ENCODE measurements at places on chromosomes 6 and 20. TPM values are rescaled to one million over a fixed set of nuclear protein-coding genes. Genes with fewer than 3 reads are reported as not detected.
A peak's percentile ranks its signal among the peaks of the same experiment; 100 is the strongest.

DNA sequence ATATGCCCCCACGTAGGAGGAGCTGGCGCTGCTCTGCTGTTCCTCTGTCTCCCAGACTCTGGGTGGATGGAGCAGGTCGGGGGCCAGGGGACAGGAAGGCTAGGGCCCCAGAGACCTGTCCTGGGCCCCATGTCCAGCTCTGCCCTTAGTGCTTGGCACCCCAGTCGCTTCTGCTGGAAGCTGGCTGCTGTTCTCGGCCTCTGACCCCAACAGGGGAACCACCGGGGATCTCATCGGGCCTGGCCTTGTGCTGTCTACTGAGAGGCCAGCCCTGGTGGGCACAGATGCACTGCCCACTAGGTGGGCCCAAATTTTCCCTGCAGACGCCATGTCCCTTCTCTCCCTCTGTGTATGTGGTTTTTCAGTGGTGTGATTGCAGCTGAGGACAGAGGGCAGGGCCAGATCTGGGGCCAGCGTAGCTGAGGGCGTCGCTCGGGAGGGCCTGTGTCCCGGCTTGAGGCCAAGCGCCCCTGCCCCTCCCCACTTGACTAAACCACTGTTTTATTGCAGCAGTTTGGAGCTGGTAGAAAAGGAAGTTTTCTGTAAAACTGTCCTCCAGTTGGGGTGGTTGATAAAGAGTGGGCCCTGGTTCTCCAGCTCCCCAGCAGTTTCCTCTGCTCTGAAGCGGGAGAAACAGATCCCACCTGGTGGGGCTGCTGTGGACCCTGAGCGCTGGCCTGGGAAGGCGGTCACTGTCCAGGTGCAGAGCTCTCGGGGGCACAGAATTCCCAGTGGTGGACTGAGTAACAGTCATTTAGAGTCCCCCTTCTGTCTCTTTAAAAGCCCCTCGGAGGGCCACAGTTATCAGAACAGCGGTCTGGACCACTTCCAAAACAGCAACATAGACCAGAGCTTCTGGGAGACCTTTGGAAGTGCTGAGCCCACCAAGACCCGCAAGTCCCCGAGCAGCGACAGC is 5.9 kb upstream of the COL20A1 start:
- H3K4me1 ChIP-seq: peaks cover 2% of the 10 kb centered on the region
- H3K36me3 ChIP-seq: no peaks in the 10 kb centered on the region
- DNase-seq: no peak
- no peak overlapping the region for H3K27ac ChIP-seq

DNA sequence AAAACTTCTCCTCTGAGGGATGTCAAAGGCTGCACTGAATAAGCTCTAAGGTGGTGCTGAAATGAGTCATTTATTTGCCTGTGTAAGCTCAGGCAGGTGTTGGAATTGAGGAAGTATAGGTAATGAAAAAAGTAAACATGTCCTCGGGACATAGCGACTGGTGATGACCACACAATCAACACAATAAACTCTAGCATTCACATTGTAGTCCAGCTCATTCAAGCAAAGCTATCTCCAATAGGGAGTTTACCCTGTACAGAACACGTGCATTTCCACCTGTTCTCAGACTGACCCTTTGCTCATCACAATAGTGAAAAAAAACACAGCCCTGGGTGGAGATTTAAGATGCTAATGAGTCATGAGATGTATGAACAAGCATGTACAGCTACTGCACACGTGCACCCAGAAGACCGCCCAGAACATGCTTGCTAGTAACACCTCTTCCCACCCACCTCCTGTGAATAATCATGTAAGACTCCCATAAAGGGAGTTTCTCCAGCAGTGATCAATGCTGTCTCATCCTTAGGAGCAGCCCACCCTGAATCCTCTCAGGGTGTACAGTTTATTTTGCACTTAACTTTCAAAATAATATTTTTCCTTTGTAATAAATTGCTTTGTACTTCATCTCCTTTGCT is 33.0 kb upstream of the POU5F1 start:
- H3K4me3 ChIP-seq: peak overlapping the region; percentile 40
- H3K27me3 ChIP-seq: no peaks in the 10 kb centered on the region
- DNase-seq: no peak
- no peak overlapping the region for H3K27ac ChIP-seq
- peaks cover 3% of the 10 kb centered on the region for H3K4me1 ChIP-seq

DNA sequence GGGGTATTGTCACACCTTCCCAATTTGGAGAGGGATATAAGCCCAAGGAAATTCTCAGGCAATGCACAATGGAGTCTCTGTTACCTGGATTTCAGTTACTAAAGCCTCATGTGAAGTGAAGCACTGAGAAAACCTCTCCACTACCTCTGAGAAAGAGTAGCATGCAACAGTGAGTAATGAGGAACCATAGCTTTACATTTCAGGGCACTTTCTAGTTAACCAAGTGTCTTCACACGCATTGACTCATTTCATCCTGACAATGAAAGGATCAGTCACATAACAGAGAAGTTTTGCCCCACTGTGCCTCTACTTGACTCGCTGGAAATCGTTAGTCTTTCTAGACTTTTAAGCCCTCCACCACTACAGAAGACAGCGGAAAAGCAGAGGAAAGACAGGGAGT is 86.2 kb upstream of the ARID1B start:
- no peaks in the 10 kb centered on the region for H3K4me1 ChIP-seq
- no peak overlapping the region for H3K27ac ChIP-seq
- H3K36me3 ChIP-seq: no peaks in the 10 kb centered on the region

GRCh38 chr6:148509800-148510581 is 167.4 kb downstream of the SASH1 start:
- DNase-seq: no peak
- no peaks in the 10 kb centered on the region for H3K36me3 ChIP-seq
- peaks cover 14% of the 10 kb centered on the region for H3K4me1 ChIP-seq

GRCh38 chr20:31542201-31542842 is 28.1 kb downstream of the HM13 start:
- H3K4me3 ChIP-seq: no peak overlapping the region
- H3K4me1 ChIP-seq: no peaks in the 10 kb centered on the region
- no peak overlapping the region for H3K27ac ChIP-seq
- H3K27me3 ChIP-seq: no peaks in the 10 kb centered on the region

DNA sequence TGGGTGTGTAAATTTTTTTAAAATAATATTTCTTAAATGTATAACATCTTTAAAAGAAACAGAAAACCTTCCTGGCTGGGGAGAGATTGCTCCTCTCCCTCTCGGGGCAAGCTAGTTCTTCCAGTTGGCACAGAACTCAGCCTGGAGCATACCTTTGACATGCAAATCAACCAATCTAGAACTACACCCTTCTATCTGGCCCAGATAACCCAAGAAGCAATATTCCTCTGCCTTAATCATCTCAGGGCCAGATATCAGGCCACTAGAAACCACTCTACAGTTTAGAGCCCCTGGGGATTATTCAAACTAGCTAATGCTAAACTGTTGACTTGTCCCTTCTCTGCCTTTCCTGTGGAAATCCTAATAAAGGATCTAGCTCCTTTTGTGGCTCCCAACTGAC is 33.9 kb downstream of the CYP39A1 start:
- no peaks in the 10 kb centered on the region for H3K27me3 ChIP-seq
- DNase-seq: no peak
- H3K36me3 ChIP-seq: no peaks in the 10 kb centered on the region
- no peak overlapping the region for H3K27ac ChIP-seq

The ADGRF1 gene
- not detected for total RNA-seq

The NNAT gene
- 4.7 TPM for total RNA-seq

All from ovary (tissue), 10 donors.